ENCODE measurements at places on chromosomes 1 and 21.
A peak's percentile ranks its signal among the peaks of the same experiment; 100 is the strongest.

DNA sequence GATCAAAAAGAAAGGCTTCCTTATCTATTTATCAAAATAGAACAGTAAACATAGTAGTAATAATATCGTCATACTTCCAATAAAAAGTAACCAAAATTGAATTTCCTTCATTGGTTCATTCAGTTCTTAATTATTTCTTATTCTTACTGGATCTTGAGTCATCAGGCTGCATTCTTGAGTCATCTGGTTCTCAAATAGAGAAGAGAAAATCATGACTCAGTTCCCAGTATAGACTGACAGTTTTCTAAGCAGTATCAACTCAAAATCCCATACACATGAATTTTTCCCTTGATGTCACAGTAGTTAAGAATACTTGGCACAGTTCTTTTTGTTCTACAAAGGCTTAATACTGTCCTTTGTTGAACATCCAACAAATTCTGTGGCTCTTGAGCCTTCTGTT, 626.9 kb upstream of the ADGRL4 start:
- DNase-seq: no peak

GRCh38 chr1:27004471-27005165, 8.0 kb downstream of the TENT5B start:
- DNase-seq: peak; percentile 62

GRCh38 chr21:28393279-28393678, 599.4 kb downstream of the LTN1 start:
- DNase-seq: peak; percentile 97

DNA sequence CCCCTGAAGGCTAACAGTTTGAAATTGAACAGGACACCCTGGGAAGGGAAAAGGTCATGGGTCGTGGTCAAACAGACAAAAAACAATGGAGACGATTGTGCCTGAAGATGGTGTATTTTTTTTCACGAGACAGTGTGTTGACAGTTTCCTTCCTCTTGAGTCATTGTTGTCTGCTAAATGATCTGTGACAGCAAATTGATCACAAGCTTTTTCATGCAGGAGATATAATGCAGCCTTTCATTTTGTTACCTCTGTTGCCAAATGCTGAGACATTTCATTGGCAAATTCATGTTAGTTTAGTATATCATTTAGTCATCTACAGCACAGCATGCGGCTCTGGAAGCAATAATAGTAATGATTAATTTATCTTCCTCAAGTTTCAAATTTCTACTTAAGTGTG, 27.7 kb downstream of the UBE2U start:
- peak; percentile 94 for DNase-seq

GRCh38 chr21:37389456-37389855, 22.9 kb downstream of the DYRK1A start:
- DNase-seq: no peak

DNA sequence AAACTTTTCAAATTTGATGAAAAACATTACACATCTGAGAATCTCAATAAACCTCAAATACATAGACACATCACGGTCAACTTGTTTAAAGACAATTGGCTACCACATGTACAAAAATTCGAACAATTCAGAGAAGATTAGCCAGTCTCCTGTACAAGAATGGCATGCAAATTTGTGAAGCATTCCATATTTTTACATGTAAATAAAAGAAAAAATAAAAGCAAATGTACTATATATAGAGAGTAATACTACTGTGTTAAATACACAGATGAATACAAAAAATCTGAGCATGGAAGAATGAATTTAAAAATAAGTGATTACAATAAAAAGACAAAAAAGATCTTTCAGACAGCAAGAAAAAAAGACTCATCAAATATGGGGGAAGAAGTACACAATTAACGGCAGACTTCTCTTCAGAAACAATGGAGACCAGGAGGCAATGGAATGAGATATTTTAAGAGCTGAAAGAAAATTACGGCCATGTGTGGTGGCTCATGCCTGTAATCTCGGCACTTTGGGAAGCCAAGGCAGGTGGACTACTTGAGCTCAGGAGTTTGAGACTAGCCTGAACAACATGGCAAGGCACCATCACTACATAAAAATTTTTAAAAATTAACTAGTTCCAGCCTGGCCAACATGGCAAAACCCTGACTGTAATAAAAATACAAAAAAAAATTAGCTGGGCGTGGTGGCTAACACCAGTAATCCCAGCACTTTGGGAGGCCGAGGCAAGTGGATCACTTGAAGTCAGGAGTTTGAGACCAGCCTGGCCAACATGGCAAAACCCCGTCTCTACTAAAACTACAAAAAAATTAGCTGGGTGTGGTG, 23.2 kb downstream of the HAX1 start:
- peak; percentile 21 for DNase-seq

DNA sequence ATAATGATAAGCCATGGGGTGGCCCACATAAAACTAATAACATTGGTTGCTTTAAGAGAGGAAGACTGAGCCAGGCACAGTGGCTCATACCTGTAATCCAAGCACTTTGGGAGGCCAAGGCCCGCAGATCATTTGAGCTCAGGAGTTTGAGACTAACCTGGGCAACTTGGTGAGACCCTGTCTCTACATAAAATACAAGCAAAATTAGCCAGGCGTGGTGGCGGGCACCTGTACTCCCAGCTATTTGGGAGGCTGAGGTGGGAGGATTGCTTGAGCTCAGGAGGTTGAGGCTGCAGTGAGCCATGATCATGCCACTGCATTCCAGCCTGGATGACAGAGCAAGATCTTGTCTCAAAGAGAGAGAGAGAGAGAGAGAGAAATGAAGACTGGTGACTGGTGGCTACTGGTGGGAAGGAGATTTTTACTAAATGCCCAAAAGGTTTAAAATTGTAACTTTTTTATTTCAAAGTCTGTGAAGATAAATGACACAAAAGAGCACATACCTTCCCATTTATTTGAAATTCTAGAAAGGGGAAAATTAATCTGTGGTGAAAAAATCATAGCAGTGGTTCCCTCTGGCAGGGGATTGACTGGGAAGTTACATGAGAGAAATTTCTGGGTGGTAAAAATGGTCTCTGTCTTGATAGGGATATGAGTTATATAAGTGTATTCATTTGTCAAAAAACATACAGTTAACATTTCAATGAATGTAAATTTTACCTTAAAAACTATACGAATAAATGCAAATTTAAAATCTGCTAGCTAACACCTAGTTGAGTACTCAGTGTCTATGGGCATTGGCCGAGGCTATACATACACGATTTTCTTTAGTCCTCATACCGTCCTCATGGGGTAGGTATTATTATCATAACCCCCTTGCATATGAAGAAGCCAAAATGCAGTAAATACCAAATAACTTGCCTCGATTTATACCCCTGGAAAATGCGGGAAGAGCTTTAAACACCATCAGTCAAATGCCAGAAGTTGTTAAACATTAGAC, 2.2 kb upstream of the NBPF1 start:
- DNase-seq: no peak

- peak; percentile 76 for DNase-seq
These were observed 189.7 kb downstream of the RERE start for GRCh38 chr1:8627728-8628127.

DNA sequence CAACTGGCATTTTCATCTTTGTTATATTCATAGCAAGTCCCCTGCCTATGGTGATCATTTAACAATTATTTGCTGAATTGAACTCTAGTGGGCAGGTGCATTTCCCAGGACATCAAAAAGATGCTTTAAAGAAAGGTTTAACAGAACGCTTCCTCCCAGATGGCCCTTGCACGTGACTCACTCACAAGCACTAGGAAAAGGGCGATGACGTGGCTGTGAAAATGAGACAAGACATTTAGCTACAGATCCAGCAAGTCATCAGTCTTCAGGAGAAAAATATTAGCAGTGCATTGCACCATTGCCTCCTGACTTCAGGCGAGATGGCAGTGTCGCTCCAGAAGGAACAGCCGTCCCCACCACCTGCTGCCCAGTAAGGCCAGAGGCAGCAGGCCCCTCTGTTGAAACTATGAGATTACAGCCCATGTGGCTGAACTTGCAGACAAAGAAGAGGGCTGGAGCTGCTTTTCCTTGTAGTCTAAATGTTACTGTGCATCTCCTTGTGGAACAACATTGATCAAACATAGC, 37.2 kb downstream of the DSCAM start:
- DNase-seq: no peak

DNA sequence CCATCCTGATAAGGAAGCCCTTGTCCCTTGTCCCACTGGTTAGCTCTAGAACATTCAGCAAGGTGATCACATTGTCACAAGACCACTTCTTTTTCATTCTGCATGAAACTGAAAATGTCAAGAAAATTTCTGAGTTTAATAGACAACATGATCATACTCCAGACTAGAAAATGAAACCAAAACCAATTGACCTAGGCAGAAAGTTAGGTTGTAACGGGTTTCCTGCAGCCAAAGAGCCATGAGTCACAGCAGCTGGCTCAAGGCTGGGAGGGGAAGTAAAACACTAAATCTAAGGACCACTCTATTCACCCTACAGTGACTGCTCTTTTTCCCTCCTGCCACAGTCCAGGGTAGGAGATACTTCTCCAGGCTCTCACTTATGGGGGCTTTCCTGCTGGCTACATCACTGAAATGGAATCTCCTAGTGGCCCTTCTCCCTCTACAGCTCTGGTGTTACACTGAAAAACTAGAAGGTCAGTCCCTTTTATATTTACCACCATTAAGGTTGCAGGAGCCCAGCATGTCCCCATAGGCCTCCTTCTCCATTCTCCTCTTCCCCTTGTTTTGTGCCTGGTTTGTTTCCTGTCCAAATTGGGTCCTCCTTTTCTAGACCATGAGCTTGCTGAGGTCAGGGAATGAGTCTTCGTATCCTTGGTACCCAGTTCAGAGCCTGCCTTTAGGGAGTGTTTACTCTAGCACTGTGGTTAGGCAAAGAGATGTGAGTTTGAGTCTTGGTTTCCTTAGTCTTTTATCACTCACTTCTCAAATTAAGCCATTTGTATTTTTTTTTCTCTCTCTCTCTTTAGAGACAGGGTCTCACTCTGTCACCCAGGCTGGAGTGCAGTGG, 236.5 kb upstream of the JUN start:
- DNase-seq: peak; percentile 89

DNA sequence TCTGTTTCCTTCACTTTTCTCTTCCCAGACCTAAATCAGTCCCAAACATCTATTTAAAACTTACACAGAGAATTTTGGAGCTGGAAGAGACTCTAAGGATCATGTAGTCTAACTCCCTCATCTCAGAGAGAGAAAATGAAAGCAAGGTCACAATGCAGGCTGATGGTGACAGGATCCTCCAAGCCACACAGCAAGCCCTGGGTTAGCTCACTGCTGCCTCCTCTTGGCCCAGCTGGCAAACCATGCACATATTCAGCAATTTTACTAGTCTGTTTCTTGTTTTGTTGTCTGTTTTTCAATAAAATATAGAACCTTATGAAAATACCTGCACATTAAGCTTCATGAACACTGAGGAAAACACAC, 27.7 kb upstream of the LY9 start:
- DNase-seq: peak; percentile 40

- no peak for DNase-seq
These were observed 24.3 kb upstream of the NBL1 start for GRCh38 chr1:19619697-19620384.

DNA sequence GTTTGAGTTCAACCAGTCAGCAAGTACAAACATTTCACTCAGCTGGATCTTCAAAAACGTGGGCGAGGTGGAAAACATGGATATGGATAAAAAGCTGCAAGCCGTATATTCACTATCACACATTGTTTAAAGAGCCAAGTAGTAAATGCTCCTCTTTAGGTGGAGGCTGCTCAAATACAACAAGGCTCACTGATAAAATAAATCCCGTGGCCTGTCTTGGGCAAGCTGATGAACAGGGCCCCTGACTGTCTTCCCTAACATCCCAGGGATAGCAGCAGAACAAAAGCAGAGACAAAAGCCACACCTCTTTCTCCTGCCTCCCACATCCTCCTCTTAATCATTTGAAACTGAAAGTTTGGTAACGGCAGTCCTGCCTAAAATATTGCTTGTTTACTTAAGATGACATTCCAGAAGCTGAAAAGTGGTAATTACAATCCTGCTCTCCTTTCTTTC, 357.7 kb downstream of the TTLL7 start:
- DNase-seq: no peak

GRCh38 chr1:200380589-200381021, 29.2 kb downstream of the ZNF281 start:
- DNase-seq: peak; percentile 22

DNA sequence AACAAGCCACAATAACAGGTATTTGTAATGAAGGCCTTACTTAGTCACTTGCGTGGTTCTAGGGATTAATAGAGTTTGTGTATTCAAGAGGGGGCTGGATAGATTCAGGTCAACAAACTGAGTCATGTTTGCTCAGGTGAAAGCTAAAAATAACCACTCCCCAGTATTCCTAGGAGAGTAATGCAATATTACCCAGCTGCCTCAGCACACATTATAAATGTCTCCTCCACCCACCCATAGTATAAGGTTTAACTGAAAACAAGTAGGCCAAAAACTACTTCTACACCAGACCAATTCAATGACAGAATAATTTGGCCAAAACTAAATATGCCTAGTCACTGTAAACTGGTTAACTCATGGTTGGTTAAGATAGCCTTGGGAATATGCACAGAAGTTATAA, 34.4 kb downstream of the WLS start:
- DNase-seq: peak; percentile 99
